ENCODE measurements at places on chromosomes 12 and 14.
A peak's percentile ranks its signal among the peaks of the same experiment; 100 is the strongest.

GRCh38 chr12:22254478-22254877 is 80.0 kb downstream of the ST8SIA1 start:
- DNase-seq = no peak

DNA sequence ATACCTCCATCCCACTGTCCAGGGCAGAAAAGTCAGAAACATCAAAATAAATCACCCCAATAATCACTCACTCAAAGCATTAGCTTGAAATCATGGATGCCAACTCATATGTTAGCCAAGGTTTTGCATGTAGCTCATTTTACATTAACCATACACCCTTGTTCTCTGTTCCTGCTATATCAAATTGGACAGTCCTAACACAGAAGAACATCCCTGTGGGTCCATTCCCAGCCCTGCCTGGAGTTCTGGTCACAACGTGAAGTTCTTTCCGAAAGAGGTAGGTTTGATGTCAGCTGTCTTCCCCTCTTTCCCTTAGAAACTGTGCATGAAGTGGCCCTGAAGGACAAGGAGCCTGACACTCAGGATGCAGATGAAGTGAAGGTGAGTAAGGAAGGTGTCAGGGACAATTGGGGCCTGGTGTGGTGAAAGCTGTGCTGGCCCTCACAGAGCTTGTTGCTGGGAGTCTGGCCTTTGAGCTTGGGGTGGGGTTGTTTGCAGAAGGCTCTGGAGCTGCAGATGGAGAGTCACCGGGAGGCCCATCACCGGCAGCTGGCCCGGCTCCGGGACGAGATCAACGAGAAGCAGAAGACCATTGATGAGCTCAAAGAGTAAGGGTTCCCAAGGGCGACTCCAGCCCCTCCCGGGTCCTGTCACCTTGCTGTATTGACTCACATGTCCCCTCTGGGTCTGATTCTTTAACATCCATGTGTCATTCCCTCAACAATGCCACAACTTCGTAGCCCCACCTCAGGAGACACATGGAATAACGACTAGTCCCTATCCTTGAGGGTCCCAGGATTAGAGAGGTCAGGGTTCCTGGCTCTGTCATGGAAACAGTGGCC is 15.0 kb upstream of the PIP4K2C start:
- DNase-seq = no peak

GRCh38 chr14:105397350-105397931 is 897 bp upstream of the TEX22 start:
- DNase-seq = no peak

- no peak for DNase-seq
Observed at GRCh38 chr12:77777274-77777673, 53.4 kb upstream of the NAV3 start.

GRCh38 chr12:112752303-112752702 is 39.2 kb upstream of the RPH3A start:
- DNase-seq = no peak

- no peak for DNase-seq
Observed at GRCh38 chr12:2679816-2680675, 114.7 kb upstream of the FKBP4 start.

GRCh38 chr12:57983146-57983857 is 41.9 kb downstream of the ATP23 start:
- DNase-seq = peak; percentile 19

GRCh38 chr12:82414926-82415325 is 56.6 kb downstream of the METTL25 start:
- DNase-seq = no peak

- DNase-seq = no peak
Observed at GRCh38 chr12:97335115-97335514, 127.5 kb upstream of the RMST start.

- DNase-seq = no peak
Observed at GRCh38 chr14:104555430-104556255, 23.9 kb upstream of the C14orf180 start.

DNA sequence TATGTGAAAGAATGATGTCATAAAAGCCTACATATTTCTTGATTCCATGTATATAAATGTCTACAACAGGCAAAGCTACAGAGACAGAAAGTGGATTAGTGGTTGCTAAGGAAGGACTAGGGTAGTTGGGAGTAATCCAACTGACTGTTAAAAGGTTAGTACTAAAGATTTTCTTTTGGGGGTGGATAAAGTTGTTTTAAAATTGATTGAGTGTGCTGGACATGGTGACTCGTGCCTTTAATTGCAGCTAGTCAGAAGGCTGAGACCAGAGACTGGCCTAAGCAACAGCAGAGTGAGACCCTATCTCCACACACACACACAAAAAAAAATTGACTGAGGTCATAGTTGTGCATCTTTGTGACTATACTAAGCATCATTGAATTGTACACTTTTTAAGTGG is 234.3 kb downstream of the C12orf50 start:
- DNase-seq = no peak

- peak; percentile 80 for DNase-seq
Observed at GRCh38 chr12:53324779-53325510, 3.5 kb upstream of the AAAS start.

GRCh38 chr12:48002773-48003218 is 1.5 kb downstream of the COL2A1 start:
- DNase-seq = no peak

DNA sequence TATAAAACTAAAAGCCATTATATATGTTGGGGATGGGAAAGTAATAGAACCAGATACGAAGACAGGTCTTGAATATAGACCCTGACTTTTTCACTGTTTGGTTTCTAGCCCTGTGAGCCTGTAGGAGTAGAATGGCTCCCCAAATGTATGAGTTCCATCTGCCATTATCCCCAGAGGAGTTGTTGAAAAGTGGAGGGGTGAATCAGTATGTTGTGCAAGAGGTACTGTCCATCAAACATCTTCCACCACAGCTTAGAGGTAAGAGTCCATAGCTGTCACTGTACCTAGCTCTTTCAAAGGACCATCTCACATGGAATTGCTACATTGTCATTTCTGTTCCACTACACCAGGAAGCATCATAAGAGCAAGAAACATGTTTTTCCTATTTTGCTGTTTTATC is 1.1 kb downstream of the NCAPD2 start:
- DNase-seq = no peak

DNA sequence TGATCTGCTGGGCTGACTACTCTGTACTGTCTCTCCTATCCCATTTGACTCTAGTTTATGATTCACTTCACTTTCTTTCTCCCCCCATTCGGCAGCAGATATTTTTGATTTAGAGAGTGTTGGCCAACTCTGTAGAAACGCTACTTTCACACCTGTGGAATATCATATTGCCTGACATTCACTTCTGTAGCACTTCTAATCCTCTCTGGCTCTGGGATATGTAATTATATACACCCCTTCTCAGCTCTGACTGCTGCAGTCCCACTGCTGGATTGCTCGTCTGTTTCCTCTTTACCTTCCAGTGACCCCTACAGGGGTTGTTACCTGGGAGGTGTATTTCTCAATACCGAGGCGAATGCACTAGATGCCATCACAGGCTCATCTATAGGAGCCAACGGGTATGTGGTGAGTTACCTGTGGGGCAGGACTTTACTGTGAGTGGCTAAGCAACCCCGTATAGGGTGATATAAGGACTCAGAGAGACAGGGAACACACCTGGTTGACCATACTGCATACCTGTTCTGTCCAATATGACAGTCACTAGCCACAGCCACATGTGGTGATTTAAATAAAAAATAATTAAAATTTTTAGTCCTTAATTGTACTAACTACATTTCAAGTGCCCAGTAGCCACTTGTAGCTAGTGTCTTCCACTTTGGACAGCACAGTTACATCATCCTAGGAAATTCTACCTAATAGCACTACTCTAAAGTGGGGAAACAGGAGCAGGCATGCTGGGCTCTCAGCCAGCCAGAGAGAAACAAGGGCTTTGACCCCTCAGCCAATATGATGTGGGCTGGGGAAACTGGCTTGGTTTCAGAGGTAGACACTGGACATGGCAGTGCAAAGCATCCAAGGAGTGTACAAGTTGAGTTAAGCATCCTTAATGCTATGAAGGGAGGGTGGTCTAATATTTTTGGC is 95.0 kb downstream of the C12orf75 start:
- no peak for DNase-seq

DNA sequence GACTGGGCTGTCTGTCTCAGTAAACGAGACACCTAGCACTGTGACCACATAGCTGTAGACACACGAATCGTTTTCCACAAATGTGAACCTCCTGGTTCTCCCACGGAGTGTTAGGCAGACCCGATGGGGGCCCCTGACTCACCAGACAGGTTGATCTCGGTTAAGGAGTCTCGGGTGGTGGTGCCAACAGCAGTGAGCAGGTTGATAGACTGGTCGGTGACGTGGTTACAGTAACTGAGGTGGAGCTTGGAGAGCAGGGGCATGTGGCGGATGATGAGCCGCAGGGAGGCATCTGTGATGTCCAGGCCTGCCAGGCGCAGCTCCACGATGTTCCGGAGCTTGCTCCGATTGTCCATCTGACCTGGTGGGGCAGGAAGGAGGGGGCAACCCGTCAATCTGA is 39.8 kb downstream of the RNF34 start:
- DNase-seq = no peak

DNA sequence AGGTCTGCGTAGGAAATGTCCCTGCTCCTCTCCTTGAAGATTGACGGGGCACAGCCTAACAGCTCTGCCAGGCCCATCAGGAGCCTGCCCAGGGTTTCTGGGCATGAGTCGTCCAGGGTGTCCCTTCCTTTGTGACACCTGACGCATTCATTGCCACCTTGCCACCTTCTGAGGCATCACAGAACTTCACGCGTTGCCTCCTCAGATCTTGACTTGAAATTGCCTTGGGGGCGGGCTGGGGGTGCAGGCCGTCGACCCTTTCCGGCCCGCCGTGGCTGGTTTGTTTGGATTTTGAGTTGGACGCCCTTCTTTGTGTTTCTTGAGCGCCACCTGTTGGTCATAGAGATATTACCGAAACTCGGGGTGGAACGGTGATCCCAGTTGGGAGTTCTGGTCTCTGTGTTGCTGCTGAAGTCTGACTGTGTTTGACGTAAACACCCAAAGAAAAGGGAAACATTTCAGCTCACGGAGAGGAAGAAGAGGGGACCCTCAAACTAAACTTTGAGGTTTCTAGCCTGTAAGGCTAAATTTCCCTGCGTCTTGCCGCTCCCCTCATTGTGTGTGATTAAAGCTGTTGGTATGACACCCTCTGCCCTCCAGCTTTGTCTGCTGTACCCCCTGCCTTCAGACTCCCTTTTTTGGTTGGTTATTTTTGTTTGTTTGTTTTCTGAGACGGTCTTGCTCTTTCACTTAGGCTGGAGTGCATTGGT is 44.6 kb downstream of the MLXIP start:
- DNase-seq = peak; percentile 69

DNA sequence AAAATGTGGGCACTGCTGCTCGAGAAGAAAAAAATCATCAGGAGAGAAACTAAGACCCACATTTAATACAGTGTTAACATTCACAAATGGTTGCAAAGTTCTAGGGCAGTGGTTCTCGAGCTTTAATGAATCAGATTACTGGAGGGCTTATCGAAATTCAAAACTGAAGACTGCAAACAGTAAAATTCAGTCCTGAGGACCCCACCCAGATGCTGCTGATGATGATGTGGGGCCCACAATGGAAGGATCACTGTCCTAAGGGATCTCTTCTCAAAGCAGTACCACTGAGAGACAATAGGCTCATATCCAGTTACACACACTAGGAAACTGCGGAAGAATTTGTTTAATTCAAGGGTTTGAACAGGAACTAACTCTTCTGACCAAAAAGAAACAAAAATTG is 31.4 kb downstream of the DICER1 start:
- no peak for DNase-seq

GRCh38 chr12:22821985-22822384 is 197.0 kb downstream of the ETNK1 start:
- DNase-seq = no peak

DNA sequence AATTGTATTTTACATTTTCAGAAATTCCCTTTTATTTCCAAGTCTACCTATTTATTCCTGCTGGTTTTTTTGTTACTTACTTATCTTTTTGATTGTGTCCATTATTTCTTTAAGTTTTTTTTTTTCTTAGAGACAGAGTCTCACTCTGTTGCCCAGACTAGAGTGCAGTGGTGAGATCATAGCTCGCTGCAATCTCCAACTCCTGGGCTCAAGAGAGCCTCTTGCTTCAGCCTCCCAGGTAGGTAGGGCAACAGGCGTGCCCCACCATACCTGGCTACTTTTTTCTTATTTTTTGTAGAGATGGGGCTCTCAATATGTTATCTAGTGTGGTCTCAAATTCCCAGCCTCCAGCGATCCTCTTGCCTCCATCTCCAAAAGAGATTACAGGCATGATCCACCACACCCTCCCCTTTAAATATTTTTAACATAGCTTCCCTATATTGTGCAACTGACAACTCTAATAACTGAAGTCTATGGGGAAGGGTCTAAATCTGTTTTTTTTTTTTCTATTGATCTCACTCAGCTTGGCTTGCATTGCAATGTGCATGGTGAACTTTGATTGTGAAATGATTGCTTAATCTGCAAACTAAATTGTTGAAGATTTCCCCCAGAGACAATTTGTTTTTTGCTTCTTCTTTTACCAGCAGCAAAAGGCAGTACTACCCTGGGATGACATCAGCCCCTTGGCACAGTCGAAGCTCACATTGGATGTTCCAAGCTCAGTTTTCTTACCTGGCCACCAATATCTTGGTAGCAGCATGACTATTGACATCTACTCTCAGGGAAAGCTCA is 25.7 kb upstream of the COCH start:
- DNase-seq = no peak

DNA sequence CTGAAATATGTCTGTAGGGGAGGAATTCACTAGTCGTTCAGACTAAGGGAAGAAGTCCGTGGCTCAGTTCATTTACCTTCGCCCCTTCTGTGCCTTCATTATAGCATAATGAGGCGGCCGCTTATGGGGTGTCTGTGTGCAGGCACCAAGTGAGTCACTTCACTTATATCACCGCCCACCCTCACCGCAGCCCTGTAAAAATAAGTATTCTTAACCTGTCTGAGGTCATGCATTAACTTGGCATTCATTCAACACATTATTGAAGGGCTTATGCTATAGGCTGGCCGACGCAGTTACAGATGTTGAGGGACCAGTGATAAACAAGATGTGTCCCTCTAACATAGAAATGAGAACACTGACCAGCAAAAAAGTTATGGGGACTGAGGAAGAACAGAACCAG is 47.7 kb upstream of the PTCSC3 start:
- no peak for DNase-seq

- DNase-seq = no peak
Observed at GRCh38 chr14:28143316-28143715, 623.3 kb upstream of the FOXG1 start.
